ENCODE measurements at places on chromosomes 16 and 17. TPM values are rescaled to one million over a fixed set of nuclear protein-coding genes. Genes with fewer than 3 reads are reported as not detected.

Gene CLEC10A
- total RNA-seq: not detected

Gene KRT24
- not detected for total RNA-seq

Gene TNFRSF17
- not detected for total RNA-seq

Gene IRX3
- not detected for total RNA-seq

- DNase-seq: no peak
These were observed 408.0 kb downstream of the SLC39A11 start for GRCh38 chr17:72684405-72685020.

DNA sequence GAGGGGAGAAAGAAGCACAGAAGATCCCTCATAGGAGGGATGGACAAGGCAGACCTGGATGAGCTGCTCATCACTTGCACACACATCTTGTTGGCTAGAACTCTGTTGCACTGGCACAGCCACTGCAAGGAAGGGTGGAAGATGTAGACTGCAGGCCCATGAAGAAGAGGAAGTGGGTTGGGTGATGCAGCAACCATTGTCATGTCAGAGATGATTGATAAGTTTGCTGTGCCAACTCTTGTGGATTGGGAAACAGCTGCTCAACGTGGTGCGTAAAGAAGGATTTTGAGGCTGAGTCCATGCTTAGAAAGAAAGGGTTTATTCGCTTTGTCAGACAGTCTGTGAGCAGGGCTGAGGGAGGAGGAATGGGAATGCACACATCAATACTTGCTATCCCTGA is 161.4 kb upstream of the MPHOSPH6 start:
- no peak for DNase-seq

DNA sequence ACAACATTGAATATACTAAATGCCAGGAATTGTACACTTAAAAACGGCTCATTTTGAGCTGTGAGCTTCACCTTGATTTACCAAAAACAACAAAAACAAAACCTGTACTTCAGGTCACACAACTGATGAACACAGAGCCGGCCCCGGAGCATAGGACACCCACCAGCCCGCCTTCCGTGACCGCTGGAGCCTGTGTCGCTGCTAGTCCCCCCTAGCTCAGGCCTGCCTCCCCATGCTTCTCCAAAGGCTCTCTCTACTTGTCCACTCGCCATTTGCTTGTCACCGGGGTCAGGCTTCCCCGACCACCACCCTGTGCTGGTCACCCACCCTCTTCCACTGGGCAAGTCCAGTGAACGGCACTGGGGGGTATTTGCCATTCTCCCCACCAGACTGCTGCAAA is 113.8 kb upstream of the TNRC6C start:
- no peak for DNase-seq

- DNase-seq: no peak
These were observed 160.7 kb downstream of the RGS9 start for GRCh38 chr17:65297916-65298315.

GRCh38 chr16:30046178-30046577 is 15.1 kb upstream of the TLCD3B start:
- no peak for DNase-seq

Data from CD8-positive, alpha-beta T cell (primary cell).